Upper lobe of left lung (tissue), 6 donors: ENCODE measurements at places on chromosomes 2 and 18. TPM values are rescaled to one million over a fixed set of nuclear protein-coding genes. Genes with fewer than 3 reads are reported as not detected.

DNA sequence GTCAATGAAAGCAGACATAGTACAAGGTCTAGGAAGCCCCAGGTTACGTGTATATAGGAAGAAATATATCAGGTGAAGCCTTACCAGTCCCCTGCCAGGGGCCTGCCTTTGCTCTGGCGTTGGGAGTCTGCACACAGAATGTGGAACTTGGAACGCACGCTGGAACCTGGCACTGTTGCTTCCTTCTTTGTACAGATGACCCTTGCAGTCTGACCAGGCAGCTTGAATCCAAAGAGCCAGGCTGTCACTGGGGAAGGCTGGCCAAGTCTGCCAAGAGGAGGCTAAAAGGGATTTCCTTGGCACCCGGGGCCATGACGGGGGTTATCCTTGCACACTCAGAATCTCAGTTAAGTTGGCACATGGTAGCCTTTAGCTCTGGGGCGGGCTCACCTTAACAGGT is 39.5 kb downstream of the TMEM247 start:
- no peak overlapping the region for H3K27ac ChIP-seq
- no peaks in the 10 kb centered on the region for H3K4me1 ChIP-seq
- H3K27me3 ChIP-seq = no peaks in the 10 kb centered on the region

- no peaks in the 10 kb centered on the region for H3K27me3 ChIP-seq
- H3K36me3 ChIP-seq = no peaks in the 10 kb centered on the region
- no peak overlapping the region for H3K4me3 ChIP-seq
Measured at GRCh38 chr18:23143016-23143814, 7.9 kb downstream of the CABLES1 start.

DNA sequence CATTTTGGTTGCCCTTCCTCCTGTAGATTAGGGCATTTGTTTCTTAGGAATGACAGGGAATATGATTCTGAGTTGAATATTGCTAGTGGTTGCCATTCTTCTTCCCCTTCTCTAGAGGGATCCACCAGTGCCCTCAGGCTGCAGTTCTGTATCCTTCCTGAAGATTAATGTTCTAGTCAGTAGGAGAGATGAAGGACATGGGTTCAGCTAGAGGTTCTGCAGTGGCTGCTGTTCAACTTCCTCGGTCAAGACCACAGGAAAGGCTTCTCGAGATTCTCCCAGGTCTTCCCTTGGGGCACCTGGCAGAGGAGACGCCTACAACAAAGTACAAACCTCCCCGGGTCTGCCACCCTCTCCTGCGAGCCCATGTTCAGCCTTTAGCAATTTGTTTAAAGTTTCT is 325.5 kb downstream of the AFF3 start:
- H3K27me3 ChIP-seq = no peaks in the 10 kb centered on the region
- H3K36me3 ChIP-seq = no peaks in the 10 kb centered on the region
- H3K4me3 ChIP-seq = no peak overlapping the region
- H3K27ac ChIP-seq = no peak overlapping the region
- DNase-seq = no peak

PER2 gene
- total RNA-seq = 19.9 TPM
